ENCODE measurements at places on chromosomes 16 and 17. TPM values are rescaled to one million over a fixed set of nuclear protein-coding genes. Genes with fewer than 3 reads are reported as not detected.

The CLEC19A gene
- 0.09 TPM for polyA plus RNA-seq

The RGS11 gene
- polyA plus RNA-seq = 1.3 TPM

The PDILT gene
- polyA plus RNA-seq = 0.16 TPM

The GRB7 gene
- polyA plus RNA-seq = 4.1 TPM

The TNFSF13 gene
- polyA plus RNA-seq = 19.6 TPM

The CD7 gene
- polyA plus RNA-seq = 153 TPM

The FZD2 gene
- 1.7 TPM for polyA plus RNA-seq

The PPP1R1B gene
- 1.3 TPM for polyA plus RNA-seq

All from thymus (tissue), 14 donors.